ENCODE measurements at places on chromosomes 5 and 9. TPM values are rescaled to one million over a fixed set of nuclear protein-coding genes. Genes with fewer than 3 reads are reported as not detected.

DNA sequence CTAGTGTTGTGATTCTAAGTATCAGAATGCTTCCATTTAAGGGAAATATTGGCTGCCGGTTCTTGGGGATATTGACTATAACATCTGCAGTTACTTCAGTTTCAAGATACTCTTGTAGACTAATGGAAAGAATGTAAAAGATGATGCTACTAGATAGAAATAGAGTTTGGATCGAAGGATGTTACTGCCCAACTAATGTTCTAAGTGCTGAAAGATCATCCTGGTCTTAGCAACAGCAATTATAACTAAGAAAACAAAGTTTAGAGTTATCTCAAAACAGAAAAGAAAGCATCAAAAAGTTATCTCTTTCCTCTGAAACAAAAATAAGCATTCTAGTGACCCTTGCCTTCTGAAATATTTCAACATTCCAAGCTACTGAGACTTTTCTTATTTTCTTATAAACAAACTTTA lies 49.9 kb downstream of the ITGA1 start:
- no peak for DNase-seq

- DNase-seq: no peak
These were observed 50.7 kb downstream of the COL15A1 start for GRCh38 chr9:98994172-98995058.

DNA sequence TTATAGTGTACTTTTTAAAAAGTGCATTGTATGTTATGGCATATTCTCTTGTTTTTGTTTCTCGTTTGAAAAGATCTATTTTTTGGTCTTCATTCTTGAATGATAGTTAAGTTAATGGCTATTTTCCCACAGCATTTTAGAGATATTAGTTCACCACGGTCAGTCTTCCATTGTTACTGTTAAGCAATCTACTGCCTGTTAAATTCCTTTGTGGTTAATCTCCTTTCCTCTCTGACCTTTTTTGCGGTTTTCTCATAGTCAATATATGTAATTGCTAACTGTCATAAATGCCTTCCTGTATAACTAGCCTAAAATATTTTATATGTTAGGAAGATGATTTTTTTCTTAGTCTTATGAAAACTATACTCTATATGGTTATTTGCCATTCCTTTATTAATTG lies 250.8 kb upstream of the FBXL7 start:
- DNase-seq: no peak

GRCh38 chr9:105044518-105044917 lies 116.6 kb upstream of the ABCA1 start:
- no peak for DNase-seq

The ROR2 gene
- total RNA-seq: 44.3 TPM

The PCDHA6 gene
- 3.1 TPM for total RNA-seq

The NR2F1-AS1 gene
- total RNA-seq: 44.1 TPM

The EIF4EBP3 gene
- total RNA-seq: not detected

The OLFM1 gene
- 3.6 TPM for total RNA-seq

The C9 gene
- total RNA-seq: 0.24 TPM

The ZFP2 gene
- 8.7 TPM for total RNA-seq
